ENCODE measurements at places on chromosomes 12 and 14. TPM values are rescaled to one million over a fixed set of nuclear protein-coding genes. Genes with fewer than 3 reads are reported as not detected.

DNA sequence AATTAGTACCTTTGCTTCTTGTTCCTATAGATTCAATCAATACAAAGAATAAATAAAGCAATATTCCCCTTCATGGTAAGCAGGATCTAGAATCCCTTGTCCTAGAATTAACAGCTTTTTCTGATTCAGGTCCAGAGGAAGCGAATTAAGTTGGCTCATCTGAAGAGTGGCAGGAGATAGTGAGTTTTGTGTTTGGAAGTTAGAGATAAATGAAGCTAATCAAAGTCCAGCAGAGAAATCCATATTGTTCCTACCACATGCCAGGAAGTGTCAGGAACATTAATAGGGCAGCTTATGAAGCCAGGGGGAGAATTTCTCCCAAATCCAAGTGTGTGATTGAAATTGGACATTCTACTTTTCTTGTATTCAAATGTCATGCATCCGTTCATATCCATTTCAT lies 13.9 kb downstream of the CAPZA3 start:
- no peak for DNase-seq

- no peak for DNase-seq
Observed at GRCh38 chr14:92615451-92615850, 101.9 kb downstream of the RIN3 start.

DNA sequence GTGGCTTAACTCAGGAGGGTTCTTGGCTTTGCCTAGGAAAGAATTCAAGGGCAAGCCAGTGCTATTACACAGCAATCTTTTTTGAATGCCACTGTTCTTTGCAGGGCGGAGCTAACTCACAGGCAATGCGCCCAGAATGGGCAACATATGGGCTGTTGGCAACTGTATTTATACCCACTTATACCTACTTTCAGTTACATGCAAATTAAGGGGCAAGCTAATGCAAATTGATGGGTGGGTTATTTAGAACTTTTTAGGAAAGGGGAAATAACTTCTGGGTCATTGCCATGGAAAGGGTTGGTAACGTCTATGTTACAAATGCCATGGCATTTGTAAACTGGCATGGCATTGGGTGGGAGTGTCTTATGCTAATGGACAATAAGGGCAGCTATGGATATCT lies 85.4 kb downstream of the C12orf50 start:
- no peak for DNase-seq

DNA sequence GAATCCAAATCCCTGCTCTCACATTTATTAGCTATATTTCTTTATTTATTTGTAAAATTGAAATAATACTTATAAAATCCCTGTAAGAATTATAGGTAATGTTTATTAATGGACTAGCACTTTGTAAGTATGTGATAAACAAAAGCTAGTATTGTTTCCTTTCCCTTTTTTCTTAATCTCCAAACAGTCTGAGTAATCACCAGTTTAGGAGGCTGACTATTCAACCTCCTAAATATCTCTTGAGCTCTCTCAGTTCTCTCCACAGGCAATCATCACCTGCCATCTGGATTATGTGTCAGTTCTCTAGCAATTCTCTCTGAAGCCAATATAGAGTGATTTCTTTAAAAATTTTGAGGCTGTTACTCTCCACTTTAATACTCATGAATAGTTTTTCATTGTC lies 9.2 kb upstream of the LYZ start:
- no peak for DNase-seq

DNA sequence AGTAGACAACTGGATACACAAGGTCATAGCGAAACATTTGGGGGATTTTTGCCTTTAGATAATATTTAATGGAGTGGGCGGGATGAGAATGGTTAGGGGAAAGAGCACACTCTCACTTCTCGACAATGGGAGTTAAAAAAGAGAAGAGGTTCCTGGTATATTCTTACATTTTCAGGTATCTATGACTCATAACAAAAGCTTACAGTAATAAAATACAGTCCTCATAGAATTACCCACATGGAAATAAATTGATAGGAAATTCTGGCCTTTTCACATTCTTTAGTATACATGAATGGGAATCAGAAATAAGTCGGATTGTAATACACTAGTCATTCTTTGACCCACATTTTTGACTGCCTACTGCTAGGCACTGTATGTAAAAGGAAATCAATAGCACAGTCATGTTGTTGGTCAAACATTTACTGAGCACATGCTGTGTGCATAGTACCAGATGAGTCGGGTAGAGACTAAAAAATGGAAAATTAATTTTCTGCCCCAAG lies 8.2 kb upstream of the CRADD start:
- DNase-seq = no peak

- DNase-seq = no peak
Observed at GRCh38 chr12:632102-632696, 31.0 kb downstream of the NINJ2 start.

DNA sequence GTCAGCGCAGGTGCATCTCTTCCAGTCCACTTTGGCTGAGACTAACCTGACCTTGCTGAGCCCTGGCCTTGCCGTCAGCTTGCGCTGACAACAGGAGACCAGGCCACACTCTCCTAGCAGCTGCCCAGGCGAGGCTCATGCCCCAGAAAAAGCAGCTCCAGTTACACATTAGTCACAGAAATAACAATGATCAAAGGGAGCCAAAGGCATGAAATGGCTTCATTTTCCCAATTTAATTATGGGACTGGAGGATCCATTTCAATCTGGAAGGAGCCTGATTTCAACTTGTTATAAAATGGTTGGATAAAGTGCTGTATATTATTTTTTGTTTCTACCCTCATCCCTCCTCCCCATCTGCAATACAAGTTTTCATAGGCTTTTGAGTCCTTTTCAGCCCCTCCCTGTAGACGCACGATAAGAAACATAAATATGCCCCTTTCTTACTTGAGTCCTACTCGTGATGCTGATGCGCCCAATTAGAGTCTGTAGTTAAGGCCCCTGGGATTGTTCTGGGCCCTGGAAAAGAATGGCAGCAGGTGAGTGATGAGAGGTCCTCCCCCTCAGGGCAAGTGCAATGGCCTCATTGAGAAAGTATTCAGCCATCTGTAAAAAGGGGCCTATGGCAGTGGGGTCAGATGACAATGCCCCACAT lies 376.0 kb downstream of the C12orf75 start:
- DNase-seq = no peak

DNA sequence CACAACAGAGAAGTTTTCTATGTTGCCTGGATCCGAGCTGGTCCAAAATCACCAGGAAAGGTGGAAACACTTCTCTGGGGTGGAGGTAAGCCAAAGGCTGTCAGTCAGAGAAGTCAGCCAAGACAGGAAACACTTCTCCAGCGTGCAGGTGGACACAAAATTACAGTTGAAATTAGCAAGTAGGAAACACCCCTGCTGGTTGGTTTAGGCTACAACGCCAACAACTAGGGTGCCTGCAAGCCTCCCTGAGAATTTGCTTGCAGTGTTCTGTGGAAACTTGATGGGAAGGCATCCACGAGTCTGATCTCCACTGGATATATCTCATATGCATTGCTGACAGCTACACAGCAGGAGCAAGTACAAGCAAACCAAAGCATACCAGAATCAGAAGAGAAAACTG lies 600.5 kb downstream of the RERGL start:
- no peak for DNase-seq

- DNase-seq = no peak
Observed at GRCh38 chr14:42804141-42804540, 1197.5 kb downstream of the LRFN5 start.

DNA sequence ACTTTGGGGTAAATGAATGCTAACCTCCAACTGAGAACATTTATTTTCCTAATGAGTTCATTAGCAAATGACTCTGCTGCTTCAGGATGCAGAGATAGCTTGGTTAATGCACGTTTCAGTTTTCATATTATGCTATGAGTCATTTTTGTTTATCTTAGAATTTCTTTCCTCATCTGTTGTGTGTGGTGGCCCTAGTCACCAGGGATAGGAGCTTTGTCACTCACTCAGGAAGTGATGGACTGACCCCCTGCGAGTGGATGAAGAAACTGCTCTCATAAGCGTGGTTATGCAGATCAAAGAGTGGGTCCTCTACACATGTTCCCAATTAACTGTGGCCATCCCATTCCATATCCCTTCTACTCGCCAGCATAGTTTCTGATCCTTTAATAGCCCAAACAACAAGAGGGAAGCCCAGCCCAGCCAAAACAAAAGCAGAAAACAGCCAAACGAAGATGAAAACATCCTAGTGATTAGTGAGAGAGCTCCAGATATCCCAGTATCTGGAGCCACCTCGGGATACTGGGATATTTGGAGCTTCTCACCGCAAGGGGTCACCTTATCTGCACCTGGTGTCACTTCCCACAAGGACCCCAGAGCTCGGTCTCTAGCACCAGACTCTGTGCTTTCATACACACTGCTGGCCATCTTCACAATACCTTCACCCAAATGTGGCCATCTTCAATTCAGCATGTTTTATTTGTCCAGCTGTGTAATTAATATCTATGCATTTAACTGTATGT lies 8.6 kb downstream of the TC2N start:
- no peak for DNase-seq

- DNase-seq = no peak
Observed at GRCh38 chr12:78331753-78332152, 501.1 kb downstream of the NAV3 start.

DNA sequence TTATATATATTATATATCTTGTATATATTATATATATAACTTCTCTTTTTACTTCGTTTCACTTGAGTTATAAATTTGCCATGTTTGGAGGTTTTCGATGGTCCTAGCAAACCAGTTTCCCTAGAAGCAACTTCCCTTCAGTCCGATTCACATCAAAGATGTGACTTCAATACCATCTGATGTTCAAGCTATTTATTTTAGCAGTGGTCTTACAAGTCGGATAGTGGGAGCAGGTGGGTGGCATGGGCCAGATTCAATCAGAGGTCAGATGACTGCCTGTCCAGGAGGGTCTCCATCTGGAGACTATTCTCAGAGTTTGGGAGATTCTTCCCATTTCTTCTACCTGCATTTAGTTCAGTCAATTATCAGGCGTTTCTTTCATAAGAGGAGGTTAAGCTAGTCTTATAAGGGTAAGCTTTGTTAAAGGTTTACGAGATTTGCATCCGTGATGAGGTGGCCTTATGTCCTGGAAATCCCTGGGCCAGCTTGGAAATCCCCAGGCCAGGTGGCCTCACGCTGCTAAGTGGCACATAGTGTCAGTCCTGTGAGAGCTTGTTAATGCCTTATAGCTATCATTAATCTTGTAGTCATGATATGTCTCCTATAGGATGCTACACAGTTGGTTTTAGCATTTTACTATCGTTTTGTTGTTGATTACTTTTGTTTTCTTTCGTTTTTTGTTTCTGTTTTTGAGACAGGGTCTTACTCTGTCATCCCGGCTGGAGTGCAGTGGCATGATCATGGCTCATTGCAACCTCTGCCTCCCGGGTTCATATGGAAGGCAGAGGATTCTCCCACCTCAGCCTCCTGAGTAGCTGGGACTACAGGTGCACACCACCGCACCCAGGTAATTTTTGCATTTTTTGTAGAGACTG lies 145.8 kb downstream of the BICD1 start:
- no peak for DNase-seq

GRCh38 chr12:27967551-27968054 lies 4.9 kb downstream of the PTHLH start:
- no peak for DNase-seq

- no peak for DNase-seq
Observed at GRCh38 chr14:96626916-96627315, 124.7 kb downstream of the PAPOLA start.

DNA sequence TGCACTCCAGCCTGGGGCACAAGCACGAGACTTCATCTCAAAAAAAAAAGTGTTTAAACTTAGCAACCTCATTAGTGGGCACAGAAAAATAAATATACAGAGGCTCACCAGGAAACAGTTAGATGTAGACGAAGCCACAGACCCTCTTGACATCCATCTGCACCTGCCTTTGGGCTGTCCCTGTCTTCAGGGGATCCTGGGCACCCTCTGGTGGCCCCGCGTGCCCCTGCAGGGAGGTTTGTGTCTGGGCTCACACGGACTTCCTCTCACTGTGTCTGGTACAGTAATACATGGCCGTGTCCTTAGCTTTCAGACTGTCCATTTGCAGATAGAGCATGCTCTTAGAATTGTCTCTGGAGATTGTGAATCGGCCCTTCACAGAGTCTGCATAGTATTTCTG lies 916.5 kb downstream of the TMEM121 start:
- DNase-seq = no peak

The NGB gene
- total RNA-seq = not detected

The RNASE13 gene
- total RNA-seq = not detected

The MYO1A gene
- 0.69 TPM for total RNA-seq

The PTGDR gene
- 0.39 TPM for total RNA-seq

The PPP4R4 gene
- total RNA-seq = 2.4 TPM
